DMS79 (cell line): ENCODE measurements at places on chromosomes 16 and 17.
A peak's percentile ranks its signal among the peaks of the same experiment; 100 is the strongest.

GRCh38 chr16:12760819-12761611 is 42.7 kb downstream of the CPPED1 start:
- DNase-seq, result no peak

- no peak for DNase-seq
Measured at GRCh38 chr17:14672830-14673229, 371.9 kb downstream of the HS3ST3B1 start.

- DNase-seq, result no peak
Measured at GRCh38 chr16:58730724-58731370, 3.3 kb downstream of the GOT2 start.

GRCh38 chr17:10624969-10625368 is 32.1 kb downstream of the MYH3 start:
- no peak for DNase-seq

DNA sequence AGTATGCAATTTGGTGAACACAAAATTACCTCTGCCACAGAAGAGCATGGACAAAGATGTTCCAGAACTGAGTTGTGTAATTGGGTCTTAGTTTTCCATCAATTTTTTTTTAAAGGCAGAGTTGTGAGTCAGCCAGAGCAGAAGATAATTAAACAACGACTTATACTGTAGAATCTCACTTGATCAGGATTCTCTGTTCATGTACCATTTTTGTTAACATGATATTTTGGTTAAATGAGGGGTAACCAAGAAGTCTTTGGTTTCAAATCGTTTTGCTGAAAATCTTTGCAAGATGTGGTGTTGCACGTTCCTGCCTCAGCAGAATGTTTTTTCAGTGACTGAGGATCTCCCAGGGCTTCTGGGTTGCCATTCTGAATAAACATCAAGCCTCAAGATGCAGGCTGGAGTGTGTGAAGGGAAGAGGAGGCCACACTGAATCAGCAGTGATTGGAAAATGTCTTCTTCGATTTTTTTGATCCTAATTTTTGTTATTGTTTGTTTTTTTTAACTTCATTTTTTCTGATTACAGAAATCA is 232.6 kb upstream of the IRX3 start:
- no peak for DNase-seq

GRCh38 chr17:70365091-70365583 is 195.8 kb downstream of the KCNJ2 start:
- DNase-seq, result no peak

- DNase-seq, result no peak
Measured at GRCh38 chr17:35775039-35775438, 14.4 kb downstream of the C17orf50 start.

DNA sequence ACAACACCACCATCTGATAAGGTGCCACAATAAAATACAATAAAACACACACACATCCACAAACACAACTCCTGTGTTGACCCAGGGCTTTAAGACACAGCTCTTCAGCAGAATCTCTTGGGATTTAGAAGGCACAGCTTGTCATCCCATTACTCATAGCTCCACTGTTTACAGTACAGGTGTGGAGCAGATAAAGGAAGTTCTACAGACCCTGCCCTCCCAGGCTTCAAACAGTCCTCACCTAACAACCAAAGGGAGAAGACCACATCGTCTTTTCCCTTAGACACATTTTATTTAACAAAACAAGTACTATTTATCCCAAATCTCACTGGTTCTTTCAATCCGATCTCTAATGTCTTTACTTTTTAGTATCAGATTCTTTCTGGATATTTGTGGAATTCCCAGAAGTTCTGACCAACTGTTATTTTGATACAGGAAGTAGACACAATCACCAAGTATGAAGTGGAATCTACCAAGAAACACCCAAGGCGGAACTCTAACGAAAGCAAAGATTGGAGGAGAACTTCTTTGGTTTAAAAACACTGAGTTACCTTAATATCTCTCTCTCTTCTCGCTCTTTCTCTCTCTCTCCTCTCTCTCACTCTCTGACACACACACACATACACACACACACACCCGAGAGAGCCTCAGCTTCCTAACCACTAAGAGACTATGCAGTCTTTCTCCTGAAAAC is 46.1 kb downstream of the CYTH1 start:
- DNase-seq, result no peak

DNA sequence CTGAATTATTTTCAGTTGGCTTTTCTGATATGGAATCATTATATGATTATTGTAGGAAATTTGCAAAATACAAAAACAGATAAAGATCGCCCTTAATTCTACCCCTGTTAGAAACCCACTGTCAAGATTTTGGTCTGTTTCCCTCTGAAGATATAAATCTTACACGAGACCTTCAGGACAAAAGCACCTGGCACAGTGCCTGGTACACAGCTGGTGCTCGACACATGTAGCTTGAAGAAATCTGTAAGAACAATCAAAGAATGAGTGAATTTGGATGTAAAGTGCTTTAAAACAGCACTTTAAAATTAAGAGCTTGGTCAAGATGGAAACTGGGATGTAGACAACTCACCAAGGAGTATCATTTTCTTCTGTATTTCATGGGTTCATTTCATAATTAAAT is 181.1 kb downstream of the C16orf78 start:
- DNase-seq, result no peak

DNA sequence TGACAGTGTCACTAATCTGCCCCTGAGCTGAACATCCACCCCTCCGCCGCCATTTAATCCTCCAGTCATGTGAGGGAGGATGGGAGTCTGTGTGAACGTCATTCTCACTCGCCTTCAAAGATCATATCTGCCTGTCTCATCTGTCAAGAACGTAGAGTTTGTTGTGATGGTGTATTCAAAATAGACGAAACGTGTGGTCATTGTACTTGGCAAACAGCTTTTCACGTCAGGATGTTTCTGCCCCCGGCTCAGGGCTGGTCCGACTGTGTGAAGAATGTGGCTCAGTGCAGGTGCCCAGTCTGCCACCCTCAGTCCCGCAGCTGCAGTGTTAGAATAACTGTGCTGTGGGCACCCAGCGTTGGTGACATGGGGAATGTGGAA is 148.0 kb downstream of the KCNJ12 start:
- no peak for DNase-seq

DNA sequence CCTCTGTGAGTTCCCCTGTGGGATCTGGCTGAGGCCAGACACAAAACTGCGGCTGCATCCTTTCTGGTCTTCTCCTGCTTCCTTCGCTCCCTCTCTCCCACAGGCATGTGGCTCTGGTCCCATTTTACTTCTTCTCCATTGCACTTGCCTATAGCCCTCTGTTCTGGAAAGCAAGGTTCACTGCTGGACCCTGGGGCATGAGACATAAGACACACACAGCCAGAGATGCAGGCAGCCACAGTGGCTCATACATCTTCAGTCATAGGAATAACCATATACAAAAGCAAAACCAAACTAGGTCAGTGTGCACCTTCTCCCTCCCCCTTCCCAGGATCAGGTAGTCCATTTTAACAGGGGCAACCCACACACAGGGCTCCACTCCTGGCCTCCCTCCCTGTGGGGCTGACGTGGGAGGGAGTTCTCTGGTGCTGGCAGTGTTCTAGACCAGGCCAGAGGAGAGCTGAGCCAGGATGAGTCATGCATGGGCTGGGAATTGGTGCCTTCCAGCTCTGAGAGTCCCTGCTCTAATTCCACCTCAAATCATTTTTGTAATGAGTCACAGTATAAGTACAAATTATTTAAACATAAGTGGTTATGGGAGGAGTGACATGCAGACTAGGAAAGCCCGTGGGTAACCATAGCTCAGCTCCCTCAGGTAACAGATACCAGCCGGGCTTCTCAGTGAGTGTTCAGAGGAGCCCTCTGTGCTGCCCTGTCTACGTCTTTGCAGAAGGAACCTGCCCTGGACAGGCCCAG is 58.0 kb downstream of the ASIC2 start:
- peak; percentile 17 for DNase-seq

GRCh38 chr17:7883781-7884386 is 4.7 kb upstream of the CHD3 start:
- DNase-seq, result peak; percentile 28

DNA sequence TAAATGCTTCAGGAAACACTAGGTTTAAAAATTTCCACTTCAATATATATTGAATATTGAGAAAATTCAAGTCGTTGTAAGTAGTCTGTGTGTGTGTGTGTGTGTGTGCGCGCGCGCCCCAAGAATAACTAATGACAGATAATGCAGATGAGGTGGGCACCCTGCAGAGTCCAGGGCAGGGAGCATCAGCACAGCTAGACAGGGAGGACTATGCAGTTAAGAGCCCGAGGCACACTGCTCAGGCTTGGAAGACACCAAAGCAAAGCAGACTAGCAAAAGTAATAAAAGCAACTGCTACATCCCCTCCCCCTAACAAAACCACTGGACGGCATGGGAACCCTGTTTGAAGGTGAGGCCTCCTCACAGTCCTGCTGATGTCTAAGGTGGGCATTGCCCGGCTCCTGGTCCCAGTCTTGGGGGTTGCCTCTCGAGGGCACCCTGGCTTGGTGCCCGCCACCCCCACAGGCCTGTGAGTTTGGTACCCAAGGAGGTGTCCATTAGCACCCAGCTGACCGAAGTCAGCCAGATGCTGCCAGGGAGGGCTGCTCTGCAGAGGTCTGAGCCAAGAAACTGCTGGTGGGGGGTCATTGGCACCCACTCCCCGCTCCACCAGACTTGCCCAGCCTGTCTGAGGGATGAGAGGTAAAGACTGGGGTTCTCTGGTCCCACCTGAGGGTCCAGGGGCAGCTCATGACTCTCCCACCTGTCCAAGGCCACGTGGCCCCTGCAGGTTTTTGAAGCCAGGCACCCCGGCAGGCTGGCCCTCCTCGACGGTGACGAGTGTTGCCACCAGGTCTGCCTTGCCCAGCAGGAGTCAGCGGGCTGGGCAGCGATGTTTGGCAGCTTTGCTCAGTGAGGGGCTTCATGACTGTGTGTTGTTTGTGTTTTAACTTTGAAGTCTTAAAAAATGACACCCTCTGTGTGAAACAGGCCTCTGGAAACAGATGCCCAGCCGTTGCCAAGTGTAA is 18.7 kb downstream of the LRRC75A start:
- no peak for DNase-seq

GRCh38 chr17:41578538-41578937 is 6.7 kb upstream of the KRT9 start:
- DNase-seq, result no peak

- DNase-seq, result no peak
Measured at GRCh38 chr16:65057184-65057583, 64.7 kb downstream of the CDH11 start.

DNA sequence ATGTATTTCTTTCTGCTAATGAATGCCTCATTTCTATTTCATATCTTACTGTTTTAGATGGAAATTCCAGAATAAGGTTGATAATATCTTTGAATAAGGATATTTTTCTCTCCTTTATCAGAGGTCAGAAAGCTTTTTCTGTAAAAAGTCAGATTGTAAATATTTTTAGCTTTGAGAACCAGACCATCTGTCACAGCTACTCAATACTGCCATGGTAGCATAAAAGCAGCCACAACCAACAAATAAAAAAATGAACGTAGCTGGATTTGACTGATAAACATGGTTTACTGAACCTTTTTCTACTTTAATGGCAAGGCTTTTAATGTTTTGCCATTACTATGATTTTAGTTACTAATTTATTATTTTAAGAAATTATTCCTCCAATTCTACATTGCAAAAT is 217.4 kb upstream of the COX10 start:
- no peak for DNase-seq
